Hindlimb muscle (tissue), 1 donor: ENCODE measurements at places on chromosomes 7 and 10.
A peak's percentile ranks its signal among the peaks of the same experiment; 100 is the strongest.

DNA sequence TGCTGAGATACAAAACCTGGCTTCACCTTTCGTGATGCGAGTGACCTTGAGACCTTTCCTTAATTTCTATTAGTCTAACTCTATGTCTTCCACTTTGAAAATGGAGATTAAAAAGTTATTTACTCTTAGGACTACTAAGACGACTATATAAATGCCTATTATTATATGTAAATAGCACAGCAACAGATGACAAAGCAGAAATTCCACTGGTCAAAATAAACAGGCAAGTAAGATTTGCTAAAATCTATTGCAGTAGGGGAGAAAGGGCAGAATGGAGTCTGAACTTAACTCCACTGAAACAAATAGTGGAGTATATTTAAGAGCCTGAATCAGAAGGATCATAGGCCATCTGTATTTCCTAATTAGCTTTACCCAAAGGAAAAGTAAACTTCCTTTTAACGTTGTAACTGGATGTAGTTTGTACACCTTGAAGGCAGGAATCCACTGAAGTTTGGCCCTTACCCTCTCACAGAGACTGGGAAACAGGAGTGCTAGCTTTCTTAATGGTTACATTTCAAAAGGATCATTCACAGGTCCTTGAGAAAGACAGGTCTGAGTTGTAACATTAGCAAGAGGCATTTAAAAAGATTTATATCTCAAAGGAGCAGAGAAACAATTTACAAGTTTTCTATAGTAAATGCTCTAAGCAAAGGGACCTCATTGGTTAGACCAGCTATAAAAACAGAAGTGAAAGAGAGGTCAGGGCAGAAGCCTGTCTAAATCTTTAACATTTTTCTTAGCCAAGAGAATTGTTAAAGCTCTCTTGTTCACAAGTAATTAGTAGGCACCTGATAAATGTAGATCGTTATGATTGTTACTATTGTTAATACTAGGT is 332.5 kb downstream of the ZWINT start:
- DNase-seq: no peak

GRCh38 chr7:121485467-121486243 is 89.5 kb upstream of the FAM3C start:
- peak; percentile 62 for DNase-seq

DNA sequence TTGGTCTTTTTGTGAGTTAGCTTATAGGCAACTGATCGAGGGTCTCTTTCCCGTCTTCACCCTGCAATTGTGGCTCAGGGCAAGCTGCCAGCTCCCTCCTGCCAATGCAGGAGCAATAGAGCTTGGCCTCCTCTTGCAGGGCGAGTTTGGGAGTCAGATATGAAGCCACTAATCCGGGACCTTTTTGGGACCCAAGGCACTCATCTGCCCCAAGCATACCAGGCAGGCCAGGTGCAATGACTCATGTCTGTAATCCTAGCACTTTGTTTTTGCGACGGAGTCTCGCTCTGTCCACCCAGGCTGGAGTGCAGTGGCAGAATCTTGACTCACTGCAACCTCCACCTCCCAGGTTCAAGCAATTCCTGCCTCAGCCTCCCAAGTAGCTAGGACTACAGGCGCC is 21.1 kb downstream of the LIMK1 start:
- no peak for DNase-seq

GRCh38 chr7:119974972-119975371 is 298.0 kb upstream of the KCND2 start:
- no peak for DNase-seq

DNA sequence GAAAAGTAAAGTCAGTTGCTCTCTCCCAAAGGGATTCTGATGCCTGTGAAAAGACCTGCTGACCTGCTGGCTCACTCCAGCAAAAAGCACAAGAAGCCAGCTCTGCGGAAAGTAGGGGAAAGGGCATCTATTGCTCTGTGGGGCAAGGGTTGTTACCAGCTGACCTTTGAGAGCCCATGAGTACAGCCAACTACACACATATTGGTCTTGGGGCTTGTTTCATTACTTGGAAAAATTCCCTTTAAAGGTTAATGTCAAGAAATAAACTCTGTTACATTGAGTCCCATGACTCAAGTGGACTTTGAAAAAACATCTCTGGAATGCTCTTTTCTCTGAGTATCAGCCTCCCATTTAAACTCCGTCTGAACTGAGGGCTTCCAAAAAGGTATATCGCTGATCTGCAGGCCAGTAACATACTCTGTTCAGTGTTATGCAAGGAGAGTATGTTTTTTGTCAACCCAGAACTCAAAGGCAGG is 53.2 kb downstream of the PANK1 start:
- no peak for DNase-seq

- no peak for DNase-seq
Observed at GRCh38 chr10:110432814-110433565, 64.7 kb upstream of the DUSP5 start.

- no peak for DNase-seq
Observed at GRCh38 chr10:132865851-132866600, 76.3 kb downstream of the CFAP46 start.

- no peak for DNase-seq
Observed at GRCh38 chr7:84337429-84337828, 142.8 kb upstream of the SEMA3A start.

DNA sequence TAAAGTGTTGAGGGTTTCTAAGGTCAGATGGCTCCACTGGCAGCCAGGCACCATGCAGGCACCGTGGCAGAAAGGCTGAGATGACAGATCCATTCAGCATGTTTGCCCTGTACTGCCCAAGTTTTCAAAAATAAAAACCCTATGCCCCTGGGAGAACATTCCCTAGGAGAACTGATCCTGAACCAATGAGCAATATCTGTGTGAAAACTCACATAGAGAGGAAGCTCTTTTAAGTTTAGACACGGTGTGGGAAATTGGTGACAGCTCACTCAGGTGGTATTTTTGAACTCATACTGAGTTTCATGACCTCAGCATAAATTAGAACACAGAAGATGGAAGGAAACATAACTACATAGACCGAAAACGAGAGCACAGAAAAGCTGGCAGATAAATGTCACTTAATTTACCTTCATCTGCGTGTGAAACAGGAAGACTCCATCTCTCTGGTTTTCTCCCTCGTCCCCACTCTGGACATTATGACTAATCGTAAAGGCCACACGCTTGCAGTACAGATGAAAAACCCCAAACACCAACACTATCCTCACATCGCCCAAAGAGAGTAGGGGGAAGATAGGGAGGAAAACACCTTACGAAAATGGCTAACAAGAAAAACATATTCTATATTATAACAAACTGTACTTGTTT is 127.8 kb downstream of the ICA1 start:
- no peak for DNase-seq

DNA sequence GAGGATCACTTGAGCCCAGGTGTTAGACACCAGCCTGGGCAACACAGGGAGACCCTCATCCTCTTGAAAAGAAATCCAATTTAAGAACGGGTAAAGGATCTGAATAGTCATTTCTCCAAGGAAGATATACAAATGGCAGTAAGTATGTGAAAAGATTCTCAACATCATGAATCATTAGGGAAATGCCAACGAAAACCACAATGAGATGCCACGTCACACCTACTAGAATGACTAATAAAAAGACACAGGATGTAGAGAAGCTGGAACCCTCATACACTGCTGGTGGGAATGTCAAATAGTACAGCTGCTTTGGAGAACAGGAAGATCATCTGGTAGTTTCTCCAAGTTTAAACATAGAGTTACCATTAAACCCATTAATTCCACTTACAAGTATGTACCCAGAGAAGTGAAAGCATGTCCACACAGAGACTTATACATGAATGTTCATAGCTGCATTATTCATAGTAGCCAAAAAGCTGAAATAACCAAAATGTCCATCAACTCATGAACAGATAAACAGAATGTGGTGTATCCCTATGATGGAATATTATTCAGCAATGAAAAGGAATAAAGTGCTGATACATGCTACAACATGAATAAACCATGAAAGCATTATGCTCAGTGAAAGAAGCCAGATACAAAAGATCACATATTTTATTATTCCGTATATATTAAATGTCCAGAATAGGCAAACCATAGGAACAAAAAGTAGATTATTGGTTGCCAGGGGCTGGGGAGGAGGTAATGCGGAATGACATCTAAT is 13.1 kb upstream of the ZMIZ2 start:
- DNase-seq: no peak
